Uterus (tissue), 4 donors: ENCODE measurements at places on chromosomes 12 and 14.
A peak's percentile ranks its signal among the peaks of the same experiment; 100 is the strongest.

DNA sequence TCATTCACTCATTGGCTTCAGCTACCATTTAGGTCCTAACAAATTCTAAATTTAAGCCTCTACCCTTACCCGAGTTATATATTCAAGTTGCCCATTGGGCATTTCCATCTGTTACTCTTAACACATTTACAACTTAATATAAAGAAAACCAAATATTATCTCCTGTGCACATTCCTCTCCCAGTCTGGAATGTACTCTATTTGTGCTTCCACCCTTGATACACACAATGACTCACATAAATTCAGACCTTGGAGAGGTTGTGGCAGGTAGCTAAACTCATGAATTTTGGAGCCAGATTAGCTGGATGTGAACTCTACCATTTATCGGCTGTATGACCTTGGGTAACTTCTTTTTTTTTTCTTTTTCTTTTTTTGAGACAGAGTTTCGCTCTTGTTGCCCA, 51.1 kb downstream of the BRMS1L start:
- no peak for DNase-seq

DNA sequence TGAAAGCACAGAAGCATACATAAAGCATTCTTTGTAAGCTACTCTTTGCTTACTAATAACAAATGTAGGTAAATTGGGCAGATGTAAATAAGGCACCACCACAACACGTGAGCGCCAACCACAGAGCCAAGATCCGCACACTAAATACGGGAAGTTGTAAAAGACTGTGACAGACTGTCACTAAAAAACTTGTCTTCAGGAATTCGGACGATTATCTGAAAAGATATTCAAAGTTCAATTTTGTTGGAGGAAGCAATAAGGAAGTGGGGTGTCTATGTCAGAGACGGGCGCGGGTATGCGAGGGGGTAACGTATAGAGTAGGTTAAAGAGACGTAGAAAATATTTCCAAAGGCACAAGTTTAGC, 1.5 kb upstream of the HSP90B1 start:
- peak; percentile 22 for DNase-seq

- DNase-seq, result no peak
Observed at GRCh38 chr12:67792185-67792584, 143.6 kb downstream of the DYRK2 start.

GRCh38 chr12:132484891-132485441, 5.0 kb upstream of the FBRSL1 start:
- no peak for DNase-seq

GRCh38 chr14:96058576-96059200, 19.5 kb downstream of the C14orf132 start:
- DNase-seq, result no peak

- DNase-seq, result no peak
Observed at GRCh38 chr14:98368221-98368620, 903.8 kb downstream of the BCL11B start.

DNA sequence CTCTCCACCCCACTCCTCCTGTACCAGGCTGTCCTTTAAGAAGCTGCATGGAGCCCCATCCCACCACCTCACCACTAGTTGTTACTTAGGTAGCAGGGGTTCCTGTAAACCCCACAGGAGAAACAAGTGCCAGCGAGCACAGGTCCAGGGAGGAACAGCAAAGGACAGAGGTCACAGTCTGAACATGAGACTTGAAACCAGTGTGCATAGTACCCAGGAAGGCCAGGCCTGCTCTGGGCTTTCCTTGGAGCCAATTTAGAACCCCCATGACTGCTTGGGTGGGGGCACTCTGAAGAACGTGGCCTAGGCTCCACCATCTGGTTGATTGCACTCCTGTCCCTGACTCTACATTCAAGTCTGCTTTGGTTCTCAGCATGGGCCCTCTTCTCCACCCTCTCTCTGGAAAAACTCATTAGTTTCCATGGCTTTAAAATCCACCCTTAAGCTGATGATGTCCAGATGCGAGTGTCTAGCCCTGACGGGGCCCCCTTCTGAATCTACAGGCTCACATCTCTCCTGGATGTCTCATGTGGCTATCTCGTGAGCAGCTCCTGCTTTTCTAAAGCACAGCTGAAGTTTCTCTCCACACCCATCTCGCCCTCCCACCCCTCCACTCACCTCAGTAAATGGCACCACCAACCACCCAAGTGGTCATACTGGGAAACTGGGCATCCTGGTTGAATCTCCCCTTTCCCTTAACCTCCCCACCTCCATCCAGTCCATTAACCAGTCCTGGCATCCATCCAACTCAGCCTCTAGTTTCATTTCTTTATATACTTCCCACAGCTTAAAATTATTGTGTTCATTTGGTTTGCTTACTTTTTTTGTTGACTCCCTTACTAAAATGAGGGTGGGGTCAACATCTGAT, 8.4 kb downstream of the KRT3 start:
- DNase-seq, result no peak

GRCh38 chr12:123474485-123475245, 16.7 kb downstream of the SNRNP35 start:
- no peak for DNase-seq

GRCh38 chr12:3259973-3260372, 182.8 kb downstream of the TSPAN9 start:
- DNase-seq, result no peak

- DNase-seq, result no peak
Observed at GRCh38 chr14:69617796-69618195, 6.4 kb downstream of the SUSD6 start.

GRCh38 chr12:109461846-109462756, 15.0 kb downstream of the KCTD10 start:
- DNase-seq, result peak; percentile 90

DNA sequence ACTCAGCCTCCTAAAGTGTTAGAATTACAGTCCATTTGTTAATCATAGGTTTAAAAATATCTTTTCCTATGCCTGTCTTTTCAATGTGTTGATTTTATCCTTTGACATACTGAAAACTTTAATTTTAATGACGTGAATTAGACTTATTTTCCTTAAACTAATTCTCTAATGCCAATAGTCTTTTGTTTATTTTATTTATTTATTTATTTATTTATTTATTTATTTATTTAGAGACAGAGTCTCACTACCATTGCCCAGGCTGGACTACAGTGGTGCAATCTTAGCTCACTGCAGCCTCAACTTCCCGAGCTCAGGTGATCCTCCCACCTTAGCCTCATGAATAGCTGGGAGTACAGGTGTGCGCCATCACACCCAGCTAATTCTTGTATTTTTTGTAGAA, 694.5 kb downstream of the TRHDE start:
- no peak for DNase-seq

- DNase-seq, result no peak
Observed at GRCh38 chr12:23895792-23896218, 53.7 kb downstream of the SOX5 start.

DNA sequence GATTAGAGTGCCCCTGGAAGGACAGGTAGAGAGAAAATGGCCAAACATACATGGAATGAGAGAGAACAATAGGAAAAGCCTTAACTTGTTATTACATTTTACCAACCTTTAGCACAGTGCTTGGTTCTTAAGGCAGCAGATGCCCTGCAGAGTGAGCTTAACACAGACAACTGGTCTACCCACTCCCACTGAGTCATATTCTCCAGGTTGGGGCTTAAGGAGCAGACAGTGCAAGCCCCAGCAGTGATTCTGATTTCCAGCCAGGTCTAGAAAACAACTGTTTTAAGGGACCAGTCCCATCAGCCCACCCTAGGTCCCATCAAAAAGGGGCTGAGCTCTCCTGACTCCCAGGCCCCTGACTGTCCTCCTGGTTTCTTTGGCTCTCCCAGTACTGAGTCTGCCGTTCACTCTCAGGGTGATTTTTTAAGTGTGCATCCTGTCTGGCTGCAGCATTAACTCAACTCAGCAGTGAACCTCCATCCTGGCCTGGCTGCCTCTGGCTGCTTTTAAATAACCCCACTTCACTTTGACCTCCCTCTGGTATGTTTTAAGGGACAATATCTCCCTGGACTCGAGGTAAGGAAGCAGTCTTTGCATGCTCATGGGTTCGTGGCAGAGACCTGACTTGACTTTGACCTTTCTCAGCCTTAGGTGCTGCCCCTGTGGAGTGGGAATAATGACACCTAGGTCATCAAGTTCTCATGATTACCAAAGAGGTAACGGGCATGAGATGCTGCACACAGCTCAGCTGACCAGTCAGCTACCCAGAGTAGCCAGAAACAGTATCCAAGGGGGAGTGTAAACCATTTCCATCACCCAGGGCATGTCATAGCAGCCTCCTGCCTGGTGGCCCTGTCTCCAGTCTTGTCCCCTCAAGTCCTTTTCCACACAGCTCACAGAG, 210.7 kb upstream of the PWP1 start:
- no peak for DNase-seq

DNA sequence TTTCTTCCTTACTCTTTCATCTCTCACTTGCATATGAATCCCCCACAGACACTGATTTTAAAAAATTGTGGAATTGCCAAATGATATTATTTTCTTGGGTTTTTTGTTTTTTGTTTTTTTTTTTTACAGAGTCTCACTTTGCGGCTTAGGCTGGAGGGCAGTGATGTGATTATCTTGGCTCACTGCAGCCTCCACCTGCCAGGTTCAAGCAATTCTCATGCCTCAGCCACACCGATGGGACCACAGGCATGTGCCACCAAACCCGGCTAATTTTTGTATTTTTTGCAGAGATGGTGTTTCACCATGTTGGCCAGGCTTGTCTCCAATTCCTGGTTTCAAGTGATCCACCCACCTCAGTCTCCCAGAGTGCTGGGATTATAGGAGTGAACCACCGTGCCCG, 68.2 kb downstream of the BCAT1 start:
- DNase-seq, result no peak

GRCh38 chr14:53828820-53829219, 127.8 kb downstream of the BMP4 start:
- no peak for DNase-seq

GRCh38 chr14:90273532-90273931, 17.2 kb downstream of the PSMC1 start:
- DNase-seq, result no peak

GRCh38 chr14:89399594-89400068, 17.4 kb downstream of the FOXN3 start:
- DNase-seq, result no peak

- no peak for DNase-seq
Observed at GRCh38 chr12:101430456-101430855, 22.9 kb upstream of the ARL1 start.

DNA sequence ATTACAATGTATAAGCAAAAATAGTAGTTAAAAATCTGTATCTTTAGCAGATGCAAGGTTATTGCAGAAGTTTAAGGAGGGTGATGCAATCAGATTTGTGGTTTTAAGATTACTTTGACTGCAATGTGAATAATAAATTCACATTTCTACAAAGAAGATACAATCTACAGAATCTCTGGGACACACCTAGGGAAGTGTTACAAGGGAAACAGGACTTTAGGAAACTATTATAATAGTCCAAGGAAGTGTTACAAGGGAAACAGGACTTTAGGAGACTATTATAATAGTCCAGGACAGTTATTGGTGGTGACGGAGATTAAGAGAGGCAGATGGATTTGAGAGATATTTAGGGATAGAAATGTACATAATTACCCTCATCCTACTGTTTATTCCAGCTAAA, 154.4 kb upstream of the GARIN6 start:
- DNase-seq, result no peak

- peak; percentile 84 for DNase-seq
Observed at GRCh38 chr12:123043536-123044001, 63.1 kb downstream of the ARL6IP4 start.

DNA sequence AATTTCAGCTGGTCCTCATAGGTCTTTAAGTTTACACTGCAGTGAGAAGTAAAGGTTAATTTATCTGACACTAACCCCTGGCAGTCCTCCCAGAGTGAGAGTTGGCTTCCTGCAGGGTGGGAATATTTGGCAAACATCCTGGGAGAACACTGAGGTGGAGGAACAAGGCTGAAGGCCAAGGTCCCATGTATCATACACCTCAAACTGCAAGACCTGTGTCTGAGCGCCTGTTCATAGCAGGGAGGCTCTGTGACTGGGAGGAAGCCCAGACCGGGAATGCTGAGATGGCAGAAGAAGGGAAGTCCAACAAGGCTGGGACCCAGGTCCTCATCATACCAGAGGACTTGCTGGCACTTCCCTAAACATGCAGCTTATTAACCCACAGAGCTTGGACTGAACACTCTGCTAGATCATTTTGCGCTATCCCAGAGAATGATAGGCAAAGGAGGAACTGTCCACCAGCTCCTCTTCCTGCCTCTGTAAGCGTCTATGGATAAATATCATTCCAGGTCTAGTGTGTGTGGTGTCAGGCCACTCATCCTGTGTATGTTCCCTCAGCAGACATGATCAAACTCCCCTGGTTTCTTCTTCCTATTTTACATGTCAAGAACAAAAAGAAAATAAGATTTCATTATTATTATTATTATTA, 199.6 kb upstream of the CNOT2 start:
- no peak for DNase-seq

DNA sequence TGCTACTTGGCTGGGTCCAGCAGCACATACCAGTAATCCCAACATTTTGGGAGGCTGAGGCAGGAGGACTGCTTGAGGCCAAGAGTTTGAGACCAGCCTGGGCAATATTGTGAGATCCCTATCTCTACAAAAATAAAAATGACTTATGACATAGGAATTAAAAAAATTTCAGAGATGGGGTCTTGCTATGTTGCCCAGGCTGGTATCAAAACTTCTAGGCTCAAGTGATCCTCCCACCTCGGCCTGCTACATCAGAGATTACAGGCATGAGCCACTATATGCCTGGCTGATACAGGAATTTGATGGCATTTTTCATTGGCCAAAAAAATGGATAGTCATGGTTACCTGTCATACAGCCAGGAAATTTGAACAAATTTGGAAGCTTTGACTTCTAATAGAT, 54.6 kb downstream of the ZC3H14 start:
- no peak for DNase-seq

GRCh38 chr14:92310776-92311375, 12.1 kb upstream of the SLC24A4 start:
- no peak for DNase-seq

DNA sequence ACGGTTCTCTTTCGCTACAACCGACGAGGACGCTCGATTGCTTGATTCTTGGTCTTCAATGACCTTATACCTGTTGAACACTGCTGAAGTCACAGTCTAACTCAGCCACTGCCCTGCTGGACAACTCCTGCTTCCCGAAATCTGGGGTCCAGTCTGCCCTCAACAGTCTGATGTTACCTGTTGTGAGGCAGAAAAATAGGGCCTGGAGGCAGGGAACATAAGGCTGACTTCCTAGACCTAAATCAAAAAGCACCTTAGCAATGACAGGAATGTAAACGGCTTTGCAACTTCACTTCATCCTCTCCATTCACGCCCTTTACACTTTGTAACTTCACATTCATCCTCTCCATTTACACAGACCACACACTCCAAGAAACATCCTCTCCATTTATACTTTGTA, 597 bp upstream of the GLTP start:
- DNase-seq, result no peak

GRCh38 chr12:123062681-123063486, 82.4 kb downstream of the ARL6IP4 start:
- no peak for DNase-seq

- no peak for DNase-seq
Observed at GRCh38 chr14:60163693-60164092, 1.5 kb downstream of the DHRS7 start.
